ENCODE measurements at places on chromosomes 7 and 10.

- no peak for DNase-seq
Observed at GRCh38 chr10:46520941-46521340, 35.5 kb downstream of the GPRIN2 start.

GRCh38 chr10:67022099-67022498, 96.3 kb downstream of the LRRTM3 start:
- no peak for DNase-seq

DNA sequence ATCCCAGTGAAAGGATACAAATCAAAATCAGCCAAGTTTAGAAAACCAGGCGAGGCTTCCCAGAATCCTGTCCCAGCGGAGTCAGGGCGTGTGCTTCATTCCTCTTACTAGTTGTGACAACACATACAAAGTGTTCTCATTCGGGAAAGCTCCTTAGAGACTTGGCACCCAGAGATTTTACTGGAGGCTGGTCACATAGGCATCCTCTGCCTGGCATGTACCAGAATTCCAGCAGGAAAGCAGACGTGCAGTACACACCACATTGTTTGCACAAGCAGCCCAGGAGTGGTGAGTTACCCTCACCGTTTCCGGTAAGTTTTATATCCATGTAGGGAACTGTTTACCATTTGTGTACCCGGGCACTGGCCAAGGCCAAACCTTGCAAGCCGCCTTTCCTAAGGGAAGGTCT, 34.9 kb downstream of the MMRN2 start:
- no peak for DNase-seq

DNA sequence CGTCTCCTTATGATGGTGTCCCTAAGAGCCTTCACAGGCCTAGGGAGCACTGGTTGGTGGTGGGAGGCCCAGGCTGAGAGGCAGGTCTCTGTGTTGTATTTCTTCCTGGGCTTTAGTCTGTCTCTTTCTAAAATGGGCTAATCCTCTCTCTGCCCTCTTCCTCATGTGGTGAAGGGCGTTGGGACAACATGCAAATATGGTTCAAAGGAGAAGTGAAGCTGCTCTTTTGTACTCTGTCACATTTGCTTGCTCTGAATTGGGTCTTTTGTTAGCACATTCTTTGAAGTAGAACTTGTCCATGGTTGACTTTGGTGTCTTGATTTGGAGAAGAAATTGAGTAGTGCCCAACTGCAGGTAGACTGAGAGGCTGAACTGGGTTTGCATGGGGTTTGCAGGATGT, 814 bp downstream of the HK1 start:
- no peak for DNase-seq

- no peak for DNase-seq
Observed at GRCh38 chr7:41447450-41448042, 255.3 kb downstream of the INHBA start.

GRCh38 chr7:151490456-151491105, 29.1 kb downstream of the RHEB start:
- DNase-seq = no peak

GRCh38 chr10:54808186-54808935, 7.3 kb upstream of the PCDH15 start:
- no peak for DNase-seq

GRCh38 chr10:131453721-131454634, 142.5 kb upstream of the TCERG1L start:
- peak; percentile 67 for DNase-seq

GRCh38 chr10:116041948-116042347, 231.1 kb downstream of the GFRA1 start:
- DNase-seq = no peak

DNA sequence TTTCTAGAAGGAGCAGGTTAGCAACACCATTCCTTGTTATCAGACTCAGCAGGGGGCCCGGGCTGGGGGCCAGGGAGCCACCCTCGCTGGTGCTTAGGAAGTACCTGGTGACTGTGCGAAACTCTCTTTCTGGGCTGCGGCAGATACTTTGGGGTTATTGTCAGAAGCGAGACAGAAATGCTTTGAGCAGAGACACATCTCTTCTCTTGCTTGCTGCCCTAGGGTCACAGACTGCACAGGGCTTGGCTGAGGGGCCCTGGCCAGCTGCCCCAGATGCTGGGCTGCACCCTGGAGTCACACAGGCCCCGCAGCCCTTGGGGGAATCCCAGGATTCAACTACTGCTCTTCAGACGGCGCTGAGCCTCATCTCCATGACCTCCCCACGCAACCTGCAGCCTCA, 91.9 kb downstream of the WDFY4 start:
- peak; percentile 44 for DNase-seq

GRCh38 chr10:79382491-79382941, 35.2 kb downstream of the PPIF start:
- DNase-seq = peak; percentile 29

- no peak for DNase-seq
Observed at GRCh38 chr10:131811630-131812403, 89.0 kb upstream of the PPP2R2D start.

- DNase-seq = no peak
Observed at GRCh38 chr7:100884736-100885439, 4.6 kb downstream of the UFSP1 start.

GRCh38 chr7:64602086-64602485, 39.2 kb upstream of the ZNF680 start:
- DNase-seq = no peak

- DNase-seq = no peak
Observed at GRCh38 chr7:108158776-108159175, 28.6 kb upstream of the LAMB4 start.

GRCh38 chr7:155299535-155300202, 2.0 kb downstream of the INSIG1 start:
- DNase-seq = no peak

DNA sequence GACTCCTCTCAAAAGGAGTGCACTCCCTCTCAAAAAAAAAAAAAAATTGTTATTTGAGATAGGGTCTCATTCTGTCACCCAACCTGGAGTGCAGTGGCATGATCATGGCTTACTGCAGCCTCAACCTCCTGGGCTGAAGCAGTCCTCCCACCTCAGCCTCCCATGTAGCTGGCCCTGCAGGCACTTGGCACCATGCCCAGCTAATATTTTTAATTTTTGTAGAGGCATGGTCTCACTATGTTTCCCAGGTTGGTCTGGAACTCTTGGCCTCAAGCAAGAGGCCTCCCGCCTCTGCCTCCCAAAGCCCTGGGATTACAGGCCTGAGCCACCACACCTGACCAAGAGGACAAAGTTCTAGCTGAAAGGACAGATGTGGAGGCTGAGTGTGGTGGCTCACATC, 120.3 kb downstream of the EPC1 start:
- no peak for DNase-seq

GRCh38 chr10:29443745-29444523, 155.1 kb downstream of the LYZL1 start:
- DNase-seq = no peak

- DNase-seq = no peak
Observed at GRCh38 chr7:80039251-80039884, 95.3 kb upstream of the GNAI1 start.

DNA sequence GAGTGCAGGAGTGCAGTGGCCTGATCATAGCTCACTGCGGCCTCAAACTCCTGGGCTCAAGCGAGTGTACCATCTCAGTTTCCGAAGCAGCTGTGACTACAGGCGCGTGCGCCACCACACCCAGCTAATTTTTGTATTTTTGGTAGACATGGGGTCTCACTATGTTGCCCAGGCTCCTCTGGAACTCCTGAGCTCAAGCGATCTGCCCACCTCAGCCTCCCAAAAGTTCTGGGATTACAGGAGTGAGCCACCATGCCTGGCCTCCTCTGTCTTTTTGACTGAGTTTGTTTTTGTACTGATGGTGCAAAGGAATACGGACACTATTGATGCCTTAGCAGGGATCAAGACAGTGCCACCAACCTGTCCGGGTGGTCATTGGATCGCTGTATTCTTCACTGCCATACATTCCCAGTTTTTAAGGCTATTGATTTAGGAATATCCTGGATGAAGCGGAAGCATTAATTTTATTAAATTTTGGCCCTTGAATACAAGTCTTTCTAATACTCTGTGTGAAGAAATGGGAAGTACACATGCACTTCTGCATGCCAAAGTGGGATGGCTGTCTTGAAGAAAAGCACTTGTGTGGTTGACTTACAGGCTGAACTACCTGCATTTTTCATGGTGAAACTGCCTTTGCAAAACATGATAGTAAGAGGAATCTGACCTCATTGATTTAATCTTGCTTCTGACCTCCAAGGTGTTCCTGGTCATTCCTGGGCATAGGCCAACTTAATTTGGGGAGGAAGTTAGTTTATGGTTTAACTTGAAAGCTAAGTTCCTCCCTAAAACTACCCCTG, 2.1 kb upstream of the CUL2 start:
- no peak for DNase-seq

DNA sequence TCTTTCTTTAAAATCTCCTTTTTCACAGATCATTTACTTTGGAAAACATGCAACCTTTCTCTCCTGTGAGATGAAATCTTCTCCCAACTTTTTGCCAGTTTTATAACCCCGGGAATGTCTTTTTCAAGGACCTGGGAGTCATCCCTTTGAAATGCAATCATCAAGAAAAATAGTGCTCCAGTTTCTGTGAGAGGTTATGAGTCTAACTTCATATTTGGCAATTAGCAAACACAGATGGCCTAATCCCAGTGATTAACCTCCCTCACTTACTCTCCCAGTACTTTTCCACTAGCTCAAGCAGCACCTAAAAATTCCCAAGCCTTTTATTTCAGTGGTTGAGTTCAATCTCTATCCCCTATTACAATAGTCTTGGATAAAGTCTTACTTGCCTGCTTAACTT, 185.8 kb upstream of the TMEM106B start:
- no peak for DNase-seq

DNA sequence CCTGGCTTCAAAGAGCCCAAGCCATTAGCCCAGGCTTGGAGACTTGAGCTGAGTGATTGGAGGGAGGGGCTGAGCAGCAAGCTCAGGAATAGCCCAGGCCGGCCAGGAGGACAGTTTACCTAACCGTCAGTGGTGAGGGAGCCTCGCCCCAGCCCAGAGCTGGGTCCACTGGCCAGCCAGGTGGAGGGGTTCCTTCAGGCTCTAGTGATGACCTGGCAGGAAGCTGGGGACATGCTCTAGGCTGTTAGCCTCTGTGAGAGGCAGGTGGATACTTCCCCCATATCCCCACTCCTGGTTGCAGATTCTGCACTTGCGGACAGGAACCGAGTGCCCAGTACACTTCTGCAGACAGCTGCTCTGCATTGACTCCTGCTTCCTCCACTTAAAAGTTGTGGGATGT, 61.2 kb upstream of the ANTXRL start:
- no peak for DNase-seq

DNA sequence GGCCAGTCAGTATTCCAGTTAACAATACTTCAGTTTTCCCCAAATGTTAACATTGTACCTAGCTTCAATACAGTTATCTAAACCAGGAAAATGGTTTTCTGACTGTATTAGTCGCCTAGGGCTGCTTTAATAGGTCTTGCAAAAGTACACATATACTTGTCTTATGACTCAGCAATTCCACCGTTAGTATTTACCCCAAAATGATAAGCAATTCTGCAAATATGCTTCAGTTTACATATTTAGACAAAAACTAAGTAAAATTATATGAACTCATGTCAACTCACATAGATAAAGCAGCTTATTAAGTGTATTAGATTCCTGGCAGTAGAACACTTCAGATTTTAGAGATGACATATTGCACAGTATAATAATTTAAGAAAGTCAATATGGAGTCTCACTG, 363.3 kb downstream of the ARL4A start:
- DNase-seq = no peak

- no peak for DNase-seq
Observed at GRCh38 chr10:112896273-112896672, 53.8 kb upstream of the TCF7L2 start.

DNA sequence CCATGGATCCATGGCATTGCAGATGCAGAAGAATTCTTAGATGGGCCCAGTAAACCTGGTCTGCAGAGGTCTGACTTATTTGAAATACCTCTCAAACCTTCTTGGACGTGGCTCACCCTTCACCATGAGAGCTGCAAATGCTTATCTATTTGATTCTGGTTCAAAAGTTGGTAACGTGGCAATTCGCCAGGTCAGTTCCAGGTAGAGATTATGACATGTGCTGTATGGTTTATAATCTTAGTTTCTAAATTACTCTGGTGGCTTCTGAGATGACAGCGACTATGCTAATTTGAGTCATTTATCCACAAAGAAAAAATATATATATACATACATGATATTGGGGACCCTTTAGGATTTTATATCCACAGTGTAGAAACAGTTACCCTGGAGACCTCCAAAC, 68.8 kb downstream of the NRP1 start:
- no peak for DNase-seq

- no peak for DNase-seq
Observed at GRCh38 chr10:112226439-112227248, 43.1 kb upstream of the GPAM start.

DNA sequence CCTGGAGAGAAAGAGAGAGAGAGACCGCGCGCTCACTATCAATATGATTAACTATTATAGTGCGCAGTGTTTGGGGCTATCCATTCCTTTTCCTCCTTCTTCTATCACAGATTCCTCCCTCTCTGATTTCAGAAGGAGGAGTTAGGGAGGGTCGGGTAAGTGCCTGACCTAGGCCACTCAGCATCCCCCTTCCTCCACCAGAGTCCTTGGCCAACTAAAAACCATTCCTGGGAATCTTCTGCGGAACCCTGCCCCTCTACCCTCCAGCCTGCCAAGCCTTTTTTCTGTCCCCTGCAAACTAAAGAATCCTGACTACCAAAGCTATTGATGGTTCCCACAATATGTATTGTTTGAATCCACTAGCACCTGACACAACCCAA, 256.2 kb upstream of the NFE2L3 start:
- DNase-seq = no peak

GRCh38 chr7:133921635-133922182, 205.4 kb upstream of the LRGUK start:
- no peak for DNase-seq

DNA sequence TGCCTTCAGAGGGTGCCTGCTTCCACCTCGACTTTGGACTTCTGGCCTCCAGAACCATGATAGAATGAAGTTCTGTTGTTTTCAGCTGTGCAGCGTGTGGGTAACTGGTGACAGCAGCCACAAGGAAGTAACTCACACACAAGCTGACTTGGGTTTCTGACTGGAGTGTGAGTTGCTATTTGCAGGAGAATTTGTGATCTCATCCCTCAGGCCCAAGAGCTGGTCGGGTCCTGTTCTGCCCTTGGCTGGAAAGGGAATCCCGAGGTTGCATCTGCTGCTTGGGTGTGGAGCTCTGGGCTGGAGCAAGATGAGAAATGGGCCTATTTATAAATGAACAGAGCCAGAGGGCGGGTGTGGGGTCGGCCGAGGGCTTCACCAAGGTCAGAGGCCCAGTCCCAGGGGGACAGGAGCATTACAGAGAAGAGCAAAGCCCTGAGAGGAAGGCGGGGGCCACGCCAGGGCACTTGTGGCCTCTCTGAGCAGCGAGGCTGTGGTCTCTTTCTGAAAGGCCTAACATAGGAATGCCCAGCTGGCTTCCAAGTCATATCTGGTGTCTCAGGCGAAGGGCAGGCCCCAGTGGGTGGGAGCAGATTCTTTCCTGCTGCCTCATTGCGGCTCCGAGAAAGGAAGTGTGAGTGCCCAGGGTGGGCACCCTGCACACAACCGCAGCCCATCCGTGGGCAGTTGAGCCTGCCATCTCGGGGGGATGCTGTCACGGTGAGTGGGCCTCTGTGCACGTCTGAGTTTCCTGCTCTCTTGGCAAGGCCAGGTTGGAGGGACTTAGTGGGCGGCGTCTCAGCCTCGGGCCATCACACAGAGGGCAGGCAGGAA, 26.5 kb upstream of the C10orf71 start:
- DNase-seq = no peak
